ENCODE measurements at places on chromosomes 16 and 17.

DNA sequence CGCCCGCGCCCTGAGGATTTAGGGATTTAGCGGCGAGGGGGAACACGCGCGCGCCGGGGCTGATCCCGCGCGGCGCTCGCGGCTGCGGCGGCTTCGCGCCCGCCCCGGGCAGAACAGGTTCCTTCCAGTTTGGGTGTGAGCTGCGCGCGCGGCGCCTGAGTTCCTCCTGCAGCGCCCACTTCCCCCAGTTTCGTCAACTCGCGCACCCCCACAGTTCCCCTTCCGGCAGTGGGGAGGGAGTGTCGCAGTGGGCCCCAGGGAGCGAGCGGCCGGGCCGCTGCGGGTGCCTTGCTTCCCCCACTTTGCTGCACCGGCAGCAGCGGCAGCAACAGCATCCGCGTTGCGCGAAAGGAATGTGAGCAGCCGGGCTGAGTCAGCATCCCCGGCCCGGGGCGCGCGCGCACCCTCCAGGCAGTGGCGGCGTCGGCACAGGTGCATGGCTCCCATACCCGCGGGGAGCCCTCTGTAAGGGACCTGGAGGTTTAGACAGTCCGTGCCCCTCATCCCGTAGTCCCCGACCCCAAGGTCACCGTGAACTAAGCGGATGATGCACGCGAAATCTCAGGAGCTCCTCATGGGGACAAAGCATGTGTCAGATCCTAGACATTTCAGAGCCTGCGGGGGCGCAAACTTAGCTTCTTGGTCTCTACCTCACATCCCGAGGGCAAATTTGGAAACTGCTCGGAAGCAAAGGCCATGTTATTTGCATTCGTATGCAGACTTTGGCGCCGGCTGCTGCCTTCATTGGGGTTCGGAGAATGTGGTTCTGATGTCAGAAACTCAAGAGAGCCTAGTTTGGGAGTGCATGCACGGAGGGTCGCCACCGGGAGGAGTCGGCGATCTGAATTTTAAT lies 767 bp downstream of the ARSG start:
- no peak for DNase-seq

DNA sequence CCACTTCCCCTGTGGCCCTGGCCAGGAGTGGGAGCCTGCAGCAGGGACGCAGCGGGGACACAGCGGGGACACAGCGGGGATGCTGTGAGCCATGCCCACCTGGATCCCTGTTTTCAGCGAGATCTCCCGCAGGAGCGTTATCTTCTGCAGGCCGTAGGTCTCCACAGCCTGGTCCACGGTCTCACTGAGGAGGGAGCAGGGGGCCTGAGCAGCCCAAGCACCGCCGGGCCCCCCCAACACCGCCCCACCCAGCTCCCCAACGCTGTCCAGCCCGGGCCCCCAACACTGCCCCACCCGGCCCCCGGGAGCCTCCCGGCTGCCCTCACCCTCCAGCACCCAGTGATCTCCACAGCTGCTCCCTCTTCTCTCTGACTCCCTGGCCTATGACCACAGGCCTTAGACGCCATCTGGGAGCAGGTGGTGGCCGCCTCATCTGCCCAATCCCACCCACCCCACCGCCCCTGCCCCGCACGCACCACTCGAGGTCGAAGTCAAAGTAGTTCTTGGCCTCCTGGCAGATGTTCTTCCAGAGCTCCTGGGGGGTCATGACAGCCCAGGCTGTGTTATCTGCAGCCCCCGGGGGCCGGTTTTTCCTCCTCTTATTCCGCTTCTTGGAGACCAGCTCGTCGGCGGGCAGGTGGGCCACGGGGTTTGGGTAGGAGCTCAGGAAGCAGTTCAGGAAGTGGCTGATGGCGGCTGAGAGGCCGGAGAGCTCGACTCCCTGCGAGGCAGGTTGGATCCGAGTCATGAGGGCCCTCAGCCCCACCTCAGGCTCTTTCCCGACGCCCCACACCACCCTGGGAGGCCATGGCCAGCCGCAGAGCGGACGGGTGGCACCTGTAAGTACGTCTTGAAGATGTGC lies 17.0 kb downstream of the CLUH start:
- no peak for DNase-seq

GRCh38 chr16:20398603-20399002 lies 5.9 kb downstream of the PDILT start:
- no peak for DNase-seq

- DNase-seq = no peak
Observed at GRCh38 chr16:10601444-10602408, 21.3 kb upstream of the EMP2 start.

GRCh38 chr16:81639931-81640680 lies 139.0 kb upstream of the PLCG2 start:
- DNase-seq = no peak

Data from left renal pelvis (tissue), 4 donors.